H7 (cell line): ENCODE measurements at places on chromosomes 2 and 18. TPM values are rescaled to one million over a fixed set of nuclear protein-coding genes. Genes with fewer than 3 reads are reported as not detected.

IGFBP5 gene
- total RNA-seq, result 2.9 and 10.2 TPM in 2 replicates

LYG2 gene
- not detected in 2 replicates for total RNA-seq

PRKAG3 gene
- not detected in 2 replicates for total RNA-seq

ELOA2 gene
- total RNA-seq, result not detected in 2 replicates

DAW1 gene
- total RNA-seq, result 0.10 TPM in 1 of 2 replicates, not detected in the other

CD207 gene
- total RNA-seq, result not detected in 2 replicates

SETBP1 gene
- total RNA-seq, result 1.8 and 3.3 TPM in 2 replicates

KLHL30 gene
- total RNA-seq, result 0.04 and 0.10 TPM in 2 replicates

C2orf81 gene
- 0.83 and 1.6 TPM in 2 replicates for total RNA-seq

NFE2L2 gene
- total RNA-seq, result 19.2 and 23.6 TPM in 2 replicates

AKAIN1 gene
- total RNA-seq, result not detected in 2 replicates

CNGA3 gene
- total RNA-seq, result 0.10 TPM in 1 of 2 replicates, not detected in the other

COL4A3 gene
- total RNA-seq, result 0.07 and 0.67 TPM in 2 replicates

ZBTB7C gene
- total RNA-seq, result 0.15 and 0.38 TPM in 2 replicates

SFT2D3 gene
- 10.5 and 13.4 TPM in 2 replicates for total RNA-seq

DCDC2C gene
- total RNA-seq, result not detected in 2 replicates

ZBTB14 gene
- total RNA-seq, result 15.1 and 19.9 TPM in 2 replicates
